ENCODE measurements at places on chromosomes 11 and 22. TPM values are rescaled to one million over a fixed set of nuclear protein-coding genes. Genes with fewer than 3 reads are reported as not detected.
A peak's percentile ranks its signal among the peaks of the same experiment; 100 is the strongest.

The ACAT1 gene
- 57.7 TPM for total RNA-seq

The FAT3 gene
- 2.2 TPM for total RNA-seq

The FAR1 gene
- total RNA-seq: 89.4 TPM

DNA sequence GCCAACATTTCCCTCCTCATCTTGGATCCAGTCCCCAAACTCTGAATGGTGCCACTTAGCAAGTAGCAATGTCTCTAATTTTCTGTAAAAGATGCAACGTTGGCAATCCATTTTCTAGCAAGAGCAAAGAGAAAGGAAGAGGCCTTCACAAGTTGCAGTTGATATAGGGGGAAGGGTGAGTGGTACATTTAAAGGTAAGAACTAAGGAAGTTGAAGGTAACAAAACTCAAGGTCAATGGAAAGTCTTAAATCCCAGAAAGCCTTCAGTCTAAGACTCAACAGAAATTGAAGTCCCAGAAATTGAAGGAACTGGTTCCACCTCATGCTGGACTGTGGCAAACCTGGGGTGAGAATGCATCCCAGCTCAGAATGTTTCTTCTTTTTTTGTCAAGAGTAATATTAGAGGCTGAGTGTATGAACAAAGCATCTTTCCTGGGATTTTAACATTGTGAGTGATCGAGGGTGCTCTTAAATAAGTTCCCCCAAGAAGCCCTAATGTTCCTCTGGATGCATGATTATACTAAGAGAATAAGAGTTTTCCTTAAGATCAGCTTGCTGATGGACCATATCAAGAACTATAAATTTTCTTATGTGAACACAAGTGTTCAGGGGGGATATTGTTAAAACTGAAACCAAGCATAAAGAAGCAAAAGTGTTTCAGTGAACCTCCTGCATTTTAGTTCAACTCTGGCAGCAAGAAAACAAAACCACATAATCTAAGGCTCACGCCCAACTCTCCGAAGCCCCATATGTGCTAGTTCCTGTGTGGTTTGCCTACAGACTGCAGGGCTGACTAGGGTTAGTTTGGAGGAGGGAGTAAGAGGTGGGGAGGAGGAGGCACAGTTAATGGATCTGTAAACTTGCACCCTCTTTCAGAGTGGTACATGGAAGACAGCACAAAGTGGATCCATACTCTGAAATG is at the start of gene GRAP2:
Gene GRAP2, plus strand, starts transcription at position 779 of the 922 bp plus-strand sequence. CDS start 46,023 bp downstream, outside the sequence.
- no peak within 1 kb of the TSS for H3K4me3 ChIP-seq
- no peak within 1 kb of the TSS for H3K27ac ChIP-seq
- H3K4me1 ChIP-seq: no peaks in the 10 kb centered on the region
- no peaks in the 10 kb centered on the region for H3K36me3 ChIP-seq

DNA sequence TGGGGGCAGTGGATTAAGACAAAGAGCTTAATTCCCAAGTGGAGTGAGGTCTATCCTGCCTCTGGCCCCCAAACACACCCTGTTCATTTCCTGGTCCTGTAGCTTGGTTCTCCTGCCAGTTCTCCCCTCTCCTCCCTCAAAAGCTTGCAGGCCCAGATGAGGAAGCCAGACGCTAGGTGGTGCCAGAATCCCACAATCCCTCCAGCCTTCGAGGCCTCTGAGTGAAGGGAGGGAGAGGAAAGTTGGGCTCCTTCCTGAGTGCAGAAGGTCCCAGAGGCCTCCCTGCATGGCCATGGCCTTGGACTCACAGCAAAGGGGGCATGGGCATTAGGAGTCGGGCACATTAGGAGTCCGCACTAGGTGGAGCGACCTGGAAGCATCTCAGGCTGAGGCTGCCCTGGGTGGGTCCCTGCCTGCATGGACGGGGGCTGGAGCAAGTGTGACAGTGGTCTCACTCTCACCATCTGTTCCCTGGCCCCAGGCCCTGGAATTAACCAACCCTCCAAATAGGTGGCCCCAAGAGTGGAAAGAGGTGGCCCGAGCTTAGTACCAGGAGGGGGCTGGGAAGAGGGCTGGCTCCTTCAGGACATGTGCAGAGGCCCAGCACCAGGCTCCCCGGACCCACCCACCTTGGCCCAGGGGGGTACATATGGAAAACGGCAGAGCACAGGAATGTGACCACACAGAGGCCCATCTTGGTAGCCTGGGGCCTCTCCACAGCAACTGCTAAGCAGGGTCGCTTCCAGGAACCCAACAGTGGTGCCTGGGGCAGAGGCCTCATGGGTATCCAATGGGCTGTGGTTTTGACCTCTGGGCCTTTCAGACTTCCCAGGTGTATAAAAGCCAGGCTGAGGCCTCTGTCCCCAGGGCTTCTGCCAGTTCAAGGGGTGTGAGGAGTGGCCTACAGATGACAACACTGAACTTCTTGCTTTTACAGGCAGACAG is 5.2 kb downstream of the FXYD2 start:
- H3K4me1 ChIP-seq: peaks cover 5% of the 10 kb centered on the region
- peak; percentile 63 for DNase-seq
- H3K27me3 ChIP-seq: no peaks in the 10 kb centered on the region
- H3K27ac ChIP-seq: no peak overlapping the region

The HTR3A gene
- total RNA-seq: not detected

Measured in IMR-90 (cell line).